Ascending aorta (tissue), 2 donors: ENCODE measurements at places on chromosomes 4 and X.

- no peak for DNase-seq
These were observed 232.4 kb downstream of the PPP3CA start for GRCh38 chr4:101114936-101115372.

DNA sequence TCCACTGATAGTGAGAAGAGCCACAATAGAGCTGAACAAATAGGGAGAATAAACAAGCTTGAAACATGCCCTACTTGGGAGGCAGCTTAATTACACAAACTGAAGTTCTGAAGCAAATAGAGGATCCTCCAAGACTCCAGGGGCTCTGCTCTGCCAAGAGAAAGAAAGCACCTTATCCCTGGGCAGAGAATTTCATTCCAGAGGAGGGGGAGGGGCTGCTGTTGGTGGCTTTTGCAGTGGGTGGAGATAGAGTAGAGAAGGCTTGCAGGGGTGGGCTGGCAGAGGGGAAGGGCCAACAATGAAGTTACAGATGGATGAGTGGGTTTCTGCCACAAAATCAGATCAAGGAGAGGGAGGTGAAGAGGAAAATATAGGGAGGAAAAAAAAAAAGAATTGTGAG, 1.0 kb upstream of the LPAR4 start:
- DNase-seq = no peak

DNA sequence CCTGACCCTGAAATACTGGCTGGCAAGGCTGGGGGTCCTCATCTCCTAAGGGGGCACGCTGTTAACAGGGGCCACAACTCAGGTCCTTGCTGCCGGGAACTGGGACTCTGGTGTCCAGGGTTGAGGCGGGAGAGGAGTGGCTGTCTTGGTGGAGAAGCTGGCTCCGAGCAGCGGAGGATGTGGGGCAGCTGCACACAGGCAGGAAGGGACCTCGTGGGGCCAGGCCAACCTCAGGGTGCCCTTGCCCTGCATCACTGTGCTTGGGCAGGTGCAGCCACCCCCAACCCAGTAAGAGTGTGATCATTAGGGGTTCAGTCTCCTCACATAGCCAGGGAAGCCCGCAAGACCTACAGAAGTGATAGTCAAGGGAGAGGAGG, 12.6 kb upstream of the PDE6B start:
- no peak for DNase-seq

DNA sequence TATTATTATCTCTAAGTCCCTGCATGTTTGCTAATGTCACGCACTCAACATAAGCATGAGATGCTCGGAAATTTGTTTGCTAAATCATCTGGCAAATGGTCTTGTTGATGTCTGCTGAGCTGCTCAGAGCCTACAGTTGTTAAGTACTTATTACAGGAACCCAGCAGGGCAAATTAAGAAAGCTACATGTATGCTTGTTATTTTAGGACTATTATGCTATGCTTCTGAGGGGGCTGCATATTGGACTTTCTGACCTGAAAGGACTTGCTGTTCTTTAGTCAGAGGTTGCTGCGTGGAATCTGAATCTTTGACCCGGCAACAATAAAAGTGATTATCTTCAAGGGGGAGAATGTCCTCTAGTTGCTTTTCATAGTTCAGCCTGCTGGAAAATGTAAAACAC, 36.3 kb upstream of the TENM3 start:
- DNase-seq = no peak

DNA sequence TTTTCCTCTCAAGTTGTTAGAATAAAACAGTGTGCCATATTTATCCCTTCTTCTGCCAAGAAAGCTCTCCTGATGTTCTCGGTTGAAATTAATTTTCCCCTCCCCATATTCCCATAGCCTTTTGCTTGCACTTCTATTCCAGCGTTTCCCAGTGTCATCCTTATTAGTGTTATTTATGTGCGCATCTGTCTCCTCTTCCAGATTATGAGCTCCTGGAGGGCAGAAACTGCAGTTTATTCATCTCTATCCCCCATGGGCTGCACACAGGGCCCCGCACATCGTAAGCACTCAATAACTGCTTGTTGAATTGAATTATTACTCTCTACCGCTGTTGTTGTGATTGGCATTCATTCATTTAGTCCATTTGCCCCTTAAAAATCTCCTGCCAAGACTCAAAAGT, 149.4 kb downstream of the SOX3 start:
- DNase-seq = no peak

- DNase-seq = no peak
These were observed 303.9 kb downstream of the ASMT start for GRCh38 chrX:1918780-1919179.

- no peak for DNase-seq
These were observed 78.8 kb downstream of the TMEM47 start for GRCh38 chrX:34578237-34578636.

GRCh38 chrX:136659174-136659573, 11.2 kb downstream of the CD40LG start:
- no peak for DNase-seq

- no peak for DNase-seq
These were observed 27.8 kb downstream of the ELF4 start for GRCh38 chrX:130082244-130083106.

- DNase-seq = no peak
These were observed 831.7 kb upstream of the GRID2 start for GRCh38 chr4:91472046-91472445.

- DNase-seq = no peak
These were observed 10.8 kb upstream of the AFAP1 start for GRCh38 chr4:7950301-7951092.

- no peak for DNase-seq
These were observed 17.3 kb downstream of the TBC1D19 start for GRCh38 chr4:26601204-26601603.

DNA sequence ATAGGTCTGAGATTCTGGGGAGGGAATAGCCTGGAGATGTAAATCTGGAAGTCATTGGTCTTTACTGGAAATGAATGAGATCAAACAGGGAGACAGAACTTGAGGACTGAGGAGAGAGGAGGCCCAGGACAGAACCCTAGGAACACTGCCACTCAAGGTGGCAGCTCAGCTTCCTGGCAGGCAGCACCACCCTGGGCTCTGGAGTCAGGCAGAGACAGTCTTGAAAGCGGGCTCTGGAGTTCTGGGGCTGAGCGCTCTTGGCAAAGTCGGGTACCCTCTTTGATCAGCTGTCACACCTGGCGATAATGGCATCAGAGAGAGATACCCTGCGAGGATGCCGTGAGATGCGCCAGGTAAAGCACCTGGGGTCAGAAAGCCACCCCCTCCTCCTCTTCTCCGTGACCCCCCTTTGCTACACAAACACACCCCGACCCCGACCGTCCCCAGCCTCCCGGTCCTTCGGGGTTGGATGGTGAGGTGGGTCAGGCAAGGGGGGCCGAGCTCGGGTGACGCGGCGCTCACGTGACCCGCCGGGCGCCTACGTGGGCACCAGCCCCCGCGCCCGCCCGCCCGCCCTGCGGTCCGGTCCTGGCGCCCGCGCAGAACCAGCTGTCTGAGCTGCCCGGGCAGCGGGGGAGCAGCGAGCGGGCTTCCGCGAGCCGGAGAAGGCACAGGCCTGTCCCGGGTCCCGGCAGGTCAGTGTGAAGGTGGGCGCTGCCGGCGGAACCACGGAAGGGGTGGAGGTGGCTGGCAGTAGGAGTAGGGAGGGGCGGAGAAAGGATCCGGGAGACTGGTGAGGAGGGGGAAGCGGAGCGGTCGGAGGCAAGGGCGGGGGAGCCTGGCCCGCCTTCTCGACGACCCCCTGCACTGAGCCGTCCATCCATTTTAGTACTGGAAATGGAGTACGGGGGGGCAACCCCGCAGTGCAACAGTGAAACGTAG, at the start of gene TCEAL3:
TSS of gene TCEAL3 (plus strand) at position 600 of the 942 bp plus-strand sequence. CDS start 1,102 bp downstream, outside the sequence.
- DNase-seq = no peak

DNA sequence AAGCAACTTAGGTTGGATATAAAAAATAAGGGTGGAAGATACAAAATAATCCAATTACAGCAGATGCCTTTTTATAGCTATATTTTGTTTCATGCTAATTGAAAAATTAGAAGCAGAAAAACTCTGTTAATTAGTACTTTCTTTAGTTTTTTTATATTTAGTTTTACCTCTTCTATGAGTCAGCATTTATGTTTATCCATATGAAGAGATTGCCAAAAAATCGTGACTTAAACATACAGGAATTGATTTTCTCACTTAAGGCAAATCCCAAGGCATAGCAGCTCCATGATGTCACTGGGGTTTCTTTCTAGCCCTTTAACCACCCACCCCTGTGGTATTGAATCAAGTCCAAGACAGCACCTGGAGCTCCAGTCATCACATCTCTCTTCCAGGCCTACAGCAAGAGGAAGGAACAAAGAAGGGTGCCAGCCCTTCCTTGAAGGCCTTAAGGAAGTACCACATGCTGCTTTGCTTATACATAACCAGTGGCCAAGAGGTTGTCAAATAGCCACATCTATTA, 365.8 kb upstream of the TENM3 start:
- DNase-seq = no peak

- DNase-seq = no peak
These were observed 6.4 kb downstream of the SCML2 start for GRCh38 chrX:18348047-18348446.

DNA sequence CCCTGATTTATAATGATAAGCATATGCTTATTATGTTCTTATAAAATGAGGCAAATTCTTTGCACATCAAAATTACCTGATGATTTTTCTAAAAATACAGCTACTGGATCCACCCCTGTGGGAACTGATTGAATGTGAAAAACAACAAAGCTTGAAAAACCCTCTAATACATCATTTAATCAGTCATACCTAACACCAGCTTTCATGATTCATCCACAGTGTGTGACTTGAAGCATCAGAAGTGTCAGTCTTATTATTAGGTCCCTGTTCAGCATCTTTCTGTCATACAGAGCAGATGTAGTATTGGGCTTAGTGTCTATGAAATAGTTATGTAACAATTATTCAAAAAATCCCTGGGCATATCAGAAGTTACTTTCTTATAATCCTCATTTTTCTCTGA, 671.3 kb upstream of the GALNT7 start:
- DNase-seq = no peak

- no peak for DNase-seq
These were observed 168.6 kb downstream of the PPP3CA start for GRCh38 chr4:101178731-101179130.

- no peak for DNase-seq
These were observed 315.7 kb downstream of the FBXW7 start for GRCh38 chr4:152220201-152220666.

- no peak for DNase-seq
These were observed 258.2 kb downstream of the PPP1R2C start for GRCh38 chrX:42519666-42520231.

- no peak for DNase-seq
These were observed 109.7 kb downstream of the ELOVL6 start for GRCh38 chr4:110088670-110089069.
